ENCODE measurements at places on chromosomes 7 and 10.

DNA sequence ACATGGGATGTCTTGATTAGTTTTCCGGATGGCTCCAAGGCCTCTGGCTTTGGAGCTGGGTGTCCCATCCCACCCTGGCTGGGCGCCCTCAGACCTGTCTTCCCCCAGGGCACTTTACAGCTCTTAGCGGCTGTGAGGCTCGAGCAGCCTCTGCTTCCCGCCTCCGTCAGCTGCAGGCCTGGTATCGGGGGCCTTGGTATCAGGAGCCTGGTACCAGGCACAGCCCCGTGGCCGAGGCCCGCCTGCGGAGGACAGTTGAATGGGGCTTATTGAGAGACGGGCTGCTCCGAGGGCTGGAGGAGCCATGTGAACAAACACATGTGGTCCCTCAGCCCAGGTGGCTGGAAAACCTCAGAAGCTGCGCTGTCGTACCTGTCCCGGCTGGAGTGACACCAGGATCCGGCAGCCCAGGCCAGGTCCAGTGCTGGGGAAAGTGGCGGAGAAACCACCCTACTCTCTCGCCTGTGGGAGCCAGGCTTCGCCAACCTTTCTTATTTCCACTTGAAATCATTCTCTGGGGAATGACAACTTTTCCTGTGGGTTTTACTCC, 23.9 kb upstream of the AP5Z1 start:
- DNase-seq = no peak

GRCh38 chr7:120856621-120857352, 1.2 kb downstream of the TSPAN12 start:
- no peak for DNase-seq

GRCh38 chr10:19592276-19592675, 224.0 kb upstream of the PLXDC2 start:
- no peak for DNase-seq

- no peak for DNase-seq
Observed at GRCh38 chr7:80417211-80417793, 94.6 kb downstream of the GNAT3 start.

DNA sequence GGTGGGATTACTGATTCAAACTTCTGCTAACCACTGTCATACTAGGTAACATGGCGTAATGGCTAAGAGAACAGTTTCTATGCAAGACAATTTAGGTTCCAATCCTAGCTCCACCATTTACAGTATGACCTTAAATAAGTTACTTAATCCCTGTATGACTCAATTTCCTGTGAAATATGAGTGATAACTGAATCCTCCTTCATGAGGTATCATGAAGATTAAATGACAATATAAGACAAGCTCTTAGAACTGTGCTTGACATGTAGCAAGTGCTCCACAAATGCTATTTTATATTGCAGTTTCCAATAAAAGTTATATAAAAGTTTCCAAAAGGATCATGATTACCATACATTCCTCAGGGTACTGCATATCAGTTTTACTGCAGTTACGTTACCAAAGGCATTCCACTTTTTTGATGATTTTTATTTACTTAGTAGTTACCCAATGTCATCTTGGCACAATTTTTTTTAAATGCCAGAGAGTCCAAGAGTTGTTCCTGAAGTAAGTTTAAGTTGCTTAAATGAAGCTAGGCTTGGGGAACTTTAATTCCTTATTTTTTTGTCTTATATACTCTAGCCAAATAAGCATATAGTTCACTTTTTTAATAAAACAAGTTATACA, 7.1 kb downstream of the DOCK4 start:
- DNase-seq = no peak

DNA sequence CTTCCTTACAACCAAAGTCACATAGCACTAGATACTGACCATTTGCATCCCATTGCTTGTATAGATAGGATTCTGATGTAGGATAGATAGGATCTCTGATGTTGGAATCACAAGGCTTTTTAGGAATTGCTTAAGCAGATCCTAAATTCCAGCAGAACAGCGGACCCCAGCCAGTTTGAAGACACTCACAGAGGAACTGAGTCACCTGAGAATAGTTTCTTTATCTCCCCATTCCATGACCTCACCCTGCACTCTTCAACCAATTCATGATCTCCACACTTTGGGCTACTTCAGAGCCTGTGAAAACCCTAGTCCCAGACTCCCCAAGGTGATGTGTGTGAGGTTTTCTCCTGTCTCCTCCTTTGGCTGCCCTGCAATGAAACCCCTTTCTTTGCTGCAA, 179.4 kb downstream of the CNTNAP2 start:
- DNase-seq = no peak

DNA sequence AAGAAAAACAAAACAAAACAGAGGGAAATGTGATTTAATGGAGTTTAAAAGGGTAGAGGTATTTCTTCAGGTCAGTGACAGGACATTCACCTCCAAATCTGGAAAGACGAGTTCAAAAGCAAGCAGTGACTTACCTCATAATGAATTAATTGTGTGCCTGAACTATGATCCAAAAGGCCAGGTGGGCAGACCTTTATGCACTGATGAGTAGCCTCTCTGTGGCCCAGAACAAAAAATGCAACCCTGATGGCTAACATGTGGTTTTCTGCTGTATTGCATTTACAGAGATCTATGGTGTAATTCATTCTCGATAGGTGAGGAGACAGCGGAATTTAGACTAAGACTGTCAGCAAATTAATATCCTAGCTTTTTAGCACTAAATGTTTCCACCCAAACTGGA, 142.0 kb downstream of the HDAC9 start:
- no peak for DNase-seq

- peak; percentile 48 for DNase-seq
Observed at GRCh38 chr10:29304264-29304994, 15.6 kb downstream of the LYZL1 start.

DNA sequence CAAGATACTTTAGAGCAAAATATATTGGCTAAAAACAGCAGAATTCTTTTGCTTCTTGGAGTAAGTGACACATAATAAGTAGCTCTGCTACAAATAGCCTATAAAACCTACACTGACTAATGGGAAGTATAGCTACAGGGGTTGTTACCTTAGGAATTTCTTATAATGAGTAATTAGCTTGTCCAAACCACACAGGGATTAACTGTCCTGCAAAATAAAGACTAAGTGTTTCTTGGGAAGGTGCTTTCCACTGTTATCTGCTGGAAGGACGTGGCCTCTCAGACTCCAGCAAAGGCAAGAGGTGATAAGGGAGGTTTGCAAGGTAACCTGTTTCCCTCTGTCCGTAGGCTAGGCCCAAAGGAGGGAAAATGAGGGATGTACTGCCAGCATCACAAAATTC, 302.4 kb downstream of the DOCK4 start:
- DNase-seq = no peak

DNA sequence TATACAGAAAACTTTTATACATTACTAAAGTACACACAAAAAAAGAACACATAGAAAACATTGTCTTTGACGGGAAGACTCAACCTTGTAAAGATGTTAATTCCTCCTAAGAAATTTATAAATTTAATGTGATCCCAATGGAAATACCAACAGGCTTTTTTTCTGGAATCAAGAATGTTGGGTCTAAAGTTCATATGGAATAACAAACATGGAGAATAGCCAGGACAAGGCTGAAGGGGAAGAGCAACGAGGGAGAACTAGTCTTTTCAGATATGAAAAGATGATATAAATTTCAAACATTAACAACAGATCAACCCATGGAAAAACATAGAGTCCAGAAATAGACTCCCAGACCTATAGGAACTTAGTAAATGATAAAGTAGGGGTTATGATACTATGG, 19.8 kb downstream of the HIPK2 start:
- DNase-seq = no peak

GRCh38 chr7:78017591-78018100, 219.1 kb downstream of the PHTF2 start:
- DNase-seq = no peak

- no peak for DNase-seq
Observed at GRCh38 chr10:99532687-99533495, at the start of gene NKX2-3. Gene NKX2-3, plus strand, starts transcription at chr10:99532942. Its CDS starts 190 bp downstream, at chr10:99533132.

DNA sequence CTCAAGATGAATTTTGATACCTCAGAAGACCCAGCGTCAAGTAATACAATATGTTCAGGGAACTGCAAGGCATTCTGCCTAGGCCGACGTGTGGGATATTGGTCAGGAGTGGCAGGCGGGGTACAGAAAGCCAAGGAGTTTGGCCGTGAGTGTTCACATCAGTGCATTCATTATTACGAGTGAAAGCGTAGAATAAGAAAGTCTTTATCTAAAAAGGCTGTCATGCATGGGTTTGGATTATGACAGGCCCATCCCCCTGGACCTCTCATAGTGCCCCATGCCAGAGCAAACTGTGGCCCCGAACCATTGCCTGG, 7.5 kb downstream of the AIMP2 start:
- no peak for DNase-seq

DNA sequence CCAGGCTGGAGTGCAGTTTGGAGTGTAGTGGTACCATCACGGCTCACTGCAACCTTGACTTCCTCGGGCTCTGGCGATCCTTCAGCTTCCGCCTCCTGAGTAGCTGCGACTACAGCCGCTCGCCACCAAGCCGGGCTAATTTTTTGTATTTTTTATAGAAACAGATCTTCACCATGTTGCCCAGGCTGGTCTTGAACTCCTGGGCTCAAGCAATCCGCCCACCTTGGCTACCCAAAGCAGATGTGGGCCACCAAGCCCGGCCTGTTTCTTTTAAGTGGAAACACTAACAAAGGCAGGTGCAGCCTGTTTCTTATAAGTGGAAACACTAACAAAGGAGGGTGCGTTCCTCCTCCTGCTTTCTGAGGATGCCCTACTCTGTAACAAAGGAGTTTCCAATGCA, 18.2 kb downstream of the PRF1 start:
- DNase-seq = no peak

GRCh38 chr7:7212612-7213011, 30.3 kb downstream of the C1GALT1 start:
- DNase-seq = no peak

DNA sequence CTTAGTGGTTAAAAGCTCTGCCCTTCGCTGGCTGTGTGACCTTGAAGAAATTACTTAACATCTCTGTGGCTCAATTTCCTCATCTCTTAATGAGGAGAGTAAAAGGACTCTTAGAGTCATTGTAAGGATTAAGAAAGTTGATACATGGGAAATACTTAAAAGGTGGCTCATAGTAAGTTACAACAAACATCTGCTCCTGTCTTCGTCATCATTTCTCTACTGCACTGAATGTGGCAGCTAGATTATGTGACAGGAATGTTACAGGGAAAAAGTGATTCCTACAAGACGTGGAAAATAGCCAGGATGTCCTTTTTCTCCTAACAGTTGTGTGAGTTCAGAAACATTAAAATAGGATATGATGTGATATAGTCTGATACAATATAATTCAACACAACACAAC, 184.7 kb downstream of the FRMD4A start:
- DNase-seq = peak; percentile 3

DNA sequence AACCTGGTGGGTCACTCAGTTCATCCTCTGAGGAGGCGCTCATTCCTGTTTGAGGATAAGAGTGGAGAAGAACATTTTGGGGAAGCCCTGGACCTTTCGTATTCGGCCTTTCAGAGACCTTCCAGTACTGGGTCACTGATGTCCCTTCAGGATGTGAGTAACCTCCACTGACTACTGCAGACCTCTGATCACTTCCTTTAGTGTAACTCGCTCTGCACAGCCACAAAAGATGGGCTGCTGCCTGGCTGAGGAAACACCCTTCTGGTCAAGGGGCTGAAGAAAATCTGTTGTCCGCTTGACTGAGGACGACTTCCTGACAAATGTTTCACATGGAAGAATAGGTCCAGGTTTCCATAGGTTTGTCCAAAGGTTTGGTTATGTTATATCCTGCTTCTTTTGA, 15.9 kb upstream of the TBXAS1 start:
- DNase-seq = no peak

GRCh38 chr7:127608446-127608845, 9.5 kb downstream of the PAX4 start:
- DNase-seq = no peak

GRCh38 chr10:91713461-91714072, 80.7 kb upstream of the PPP1R3C start:
- no peak for DNase-seq

DNA sequence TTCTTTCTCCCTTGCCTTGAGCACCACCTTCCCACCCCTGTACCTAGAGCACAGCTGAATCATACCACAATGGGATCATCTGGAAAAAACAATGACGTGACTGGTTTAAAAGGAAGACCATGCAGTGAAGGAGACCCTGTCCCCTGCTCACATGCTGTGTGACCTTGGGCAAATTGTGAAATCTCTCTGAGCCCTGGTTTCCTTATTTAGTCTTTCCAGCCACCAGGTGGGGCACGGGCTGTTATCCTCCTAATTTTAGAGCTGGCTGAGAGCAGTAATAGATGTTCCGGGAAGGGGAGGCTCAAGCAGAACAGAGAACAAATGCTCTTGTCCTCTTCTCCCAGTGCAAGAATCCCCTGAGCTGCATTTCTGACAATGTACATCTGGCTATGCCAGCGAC, 198.3 kb downstream of the RPS24 start:
- no peak for DNase-seq

- DNase-seq = no peak
Observed at GRCh38 chr7:98434087-98434486, 33.2 kb upstream of the BAIAP2L1 start.

DNA sequence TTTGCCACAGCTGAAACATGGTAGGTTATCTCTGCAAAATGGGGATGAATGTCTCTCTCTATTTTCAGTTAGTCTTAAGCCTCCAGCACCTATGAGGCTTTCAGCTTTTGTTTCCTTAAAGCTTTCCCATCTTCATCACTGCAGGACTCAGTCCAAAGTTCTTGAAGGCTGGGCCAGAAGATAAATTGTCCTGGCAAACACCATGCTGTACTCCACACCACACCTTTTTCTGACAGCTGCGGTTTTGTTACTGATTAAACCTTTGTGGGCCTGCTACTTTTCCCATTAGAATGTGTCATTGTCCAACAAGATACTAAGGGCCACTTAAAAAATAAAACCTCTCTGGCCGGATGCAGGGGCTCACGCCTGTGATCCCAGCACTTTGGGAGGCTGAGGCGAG, 87.2 kb upstream of the A1CF start:
- no peak for DNase-seq

GRCh38 chr7:95088536-95089215, 181.3 kb downstream of the PPP1R9A start:
- no peak for DNase-seq

- DNase-seq = no peak
Observed at GRCh38 chr10:405648-406047, 270.4 kb downstream of the ZMYND11 start.

DNA sequence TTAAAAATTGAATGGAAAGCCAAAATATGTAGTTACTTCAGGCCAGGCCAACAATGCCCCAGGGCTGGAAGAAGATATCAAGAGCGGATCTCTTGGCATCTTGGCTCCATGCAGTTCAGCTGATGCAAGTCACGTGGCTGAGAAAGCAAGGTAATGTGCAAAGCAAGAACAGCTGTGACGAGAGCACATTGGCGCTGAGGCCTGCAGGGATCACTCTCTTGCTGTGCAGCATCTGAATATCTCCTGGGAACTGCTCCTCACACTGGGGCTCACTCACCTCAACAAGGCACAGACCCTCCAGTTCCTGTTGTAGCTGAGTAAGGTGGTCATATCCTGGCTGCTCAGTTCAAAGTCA, 14.0 kb downstream of the AKR1B1 start:
- no peak for DNase-seq

- no peak for DNase-seq
Observed at GRCh38 chr7:97226541-97226940, 109.0 kb downstream of the SDHAF3 start.

All from amniotic stem cell (primary cell).